ENCODE measurements at places on chromosomes 12 and 14.

GRCh38 chr12:71223139-71223538, 65.3 kb upstream of the TSPAN8 start:
- DNase-seq: no peak

- DNase-seq: no peak
These were observed 4.0 kb downstream of the STX2 start for GRCh38 chr12:130835011-130835410.

DNA sequence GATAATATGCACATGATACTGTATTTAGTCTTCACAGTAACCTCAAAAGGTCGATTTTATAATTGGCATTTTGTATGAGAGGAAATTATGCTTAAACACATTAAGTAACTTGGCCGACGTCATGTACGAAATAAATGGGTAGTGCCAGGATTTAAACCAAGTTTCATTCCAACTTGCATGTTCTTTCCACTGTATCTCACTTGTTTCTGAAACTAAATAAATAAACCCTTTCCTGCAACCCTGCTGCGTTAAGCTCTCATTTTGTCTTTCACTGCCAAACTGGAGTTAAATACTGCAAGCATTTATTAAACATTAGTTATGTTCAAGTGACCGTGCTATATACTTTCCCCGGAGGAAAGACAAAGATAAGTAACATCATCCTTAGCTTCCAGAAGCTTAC, 293.9 kb upstream of the PRKD1 start:
- DNase-seq: no peak

GRCh38 chr14:72532686-72533454, 361.0 kb downstream of the DPF3 start:
- no peak for DNase-seq

DNA sequence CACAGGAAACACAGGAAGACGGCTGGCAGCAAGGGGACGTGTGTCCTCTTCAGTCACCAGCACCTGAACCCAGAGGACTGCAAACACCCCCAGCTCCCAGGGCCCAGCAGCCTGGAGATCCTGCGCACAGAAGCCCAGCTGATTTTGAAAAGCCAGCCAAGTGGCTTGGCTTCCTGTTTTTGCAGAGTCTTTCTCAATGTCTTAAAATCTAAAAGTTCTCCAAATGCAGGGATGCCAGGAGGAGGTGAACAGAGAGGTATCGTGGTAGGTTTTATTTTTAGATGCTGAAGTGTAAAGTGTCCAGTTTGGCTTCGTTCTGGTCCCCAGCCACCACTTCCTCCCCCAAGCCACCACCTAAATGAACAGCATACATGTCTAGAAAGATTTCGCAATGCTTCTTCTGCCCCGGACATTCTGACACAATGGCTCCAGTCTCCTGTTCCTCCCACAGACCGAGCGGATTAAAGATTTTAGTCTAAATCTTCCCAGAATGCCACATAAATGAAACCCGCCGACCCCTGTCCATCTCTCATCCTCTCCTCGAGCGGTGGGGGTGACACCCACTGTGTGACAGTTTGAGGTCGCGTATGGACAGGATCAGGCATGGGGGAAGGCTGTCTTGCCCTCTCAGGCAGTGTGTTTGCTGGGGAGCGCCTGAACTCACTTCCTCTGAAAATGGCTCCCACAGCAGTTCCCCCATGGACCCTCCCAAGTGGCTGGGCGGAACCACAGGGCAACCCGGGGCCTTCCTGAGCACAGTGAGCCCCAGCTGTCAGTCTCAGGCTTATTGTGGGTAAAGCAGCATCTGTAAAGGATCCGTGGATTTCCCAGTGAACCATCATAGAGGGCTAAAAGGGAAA, 41.6 kb downstream of the ITPK1 start:
- no peak for DNase-seq

DNA sequence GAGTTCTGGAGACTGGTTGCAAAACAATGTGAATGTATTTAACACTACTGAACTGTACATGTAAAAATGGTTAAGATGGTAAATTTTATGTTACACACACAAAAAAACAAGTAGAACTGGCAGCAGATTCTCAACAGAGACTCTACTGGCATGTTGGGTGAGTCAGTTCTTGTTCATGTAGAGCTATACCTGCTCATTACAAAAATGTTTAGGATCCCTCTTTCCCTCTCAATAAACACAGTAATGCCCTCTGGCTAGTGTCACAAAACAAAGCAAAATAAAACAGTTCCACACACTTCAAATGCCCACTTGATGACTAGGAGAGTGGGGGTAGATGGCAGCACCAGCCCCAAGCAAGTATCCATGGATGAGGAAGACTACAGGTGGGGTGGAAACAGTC, 13.7 kb upstream of the ZNF740 start:
- no peak for DNase-seq

GRCh38 chr14:90536092-90536491, 139.3 kb downstream of the CALM1 start:
- DNase-seq: no peak

DNA sequence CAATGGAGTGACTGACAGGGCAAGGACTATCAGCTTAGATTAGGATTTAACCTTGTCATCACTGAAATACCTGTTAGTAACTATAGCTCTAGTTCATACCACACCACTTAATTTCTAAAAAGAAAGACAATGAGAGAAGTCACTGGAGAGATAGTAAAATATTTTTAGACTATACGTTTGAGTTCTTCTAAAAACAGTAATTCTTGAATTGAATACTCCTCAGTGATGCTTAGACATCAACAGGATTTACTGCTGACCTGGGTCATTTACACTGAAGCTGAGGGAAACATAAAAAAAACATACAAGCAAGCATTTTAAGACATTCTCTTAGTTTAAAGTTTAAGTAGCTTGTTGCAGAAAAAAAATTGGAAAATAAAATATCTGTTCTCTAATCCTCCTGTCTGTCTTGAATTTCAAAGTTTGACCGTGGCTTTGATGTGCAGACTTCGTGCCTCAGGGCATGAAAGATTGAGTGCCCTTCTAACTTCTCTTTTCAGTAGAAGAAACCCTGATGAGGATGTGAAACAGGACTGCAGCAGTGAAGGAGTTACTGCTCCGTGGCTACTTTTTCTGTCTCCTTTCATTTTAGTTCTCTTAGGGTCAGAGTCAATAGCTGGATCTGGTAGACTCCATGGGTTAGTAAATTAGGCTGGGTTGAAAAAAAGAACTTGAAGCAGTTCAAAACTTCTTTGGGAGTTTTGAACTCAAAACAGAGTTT, 172.2 kb downstream of the PTPRO start:
- DNase-seq: no peak

DNA sequence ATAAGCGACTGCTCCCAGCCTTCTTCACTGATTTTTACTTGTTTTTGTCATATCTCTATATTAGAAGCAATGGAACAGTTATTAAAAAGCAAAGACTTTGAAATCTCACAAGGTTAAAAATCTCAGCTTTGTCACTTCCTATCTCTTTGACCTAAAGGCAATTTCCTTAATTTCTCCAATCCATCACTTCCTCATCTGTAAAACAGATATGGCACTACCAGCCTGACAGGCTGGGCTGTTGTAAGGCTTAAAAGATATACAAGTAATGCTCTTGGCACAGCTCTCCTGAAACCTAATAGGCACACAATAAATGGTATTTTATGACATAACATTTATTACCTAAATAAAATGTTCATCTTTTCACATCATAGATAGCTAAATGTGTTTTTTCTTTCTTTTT, 25.6 kb downstream of the ATXN2 start:
- DNase-seq: no peak

- no peak for DNase-seq
These were observed 398.2 kb upstream of the PDE3A start for GRCh38 chr12:19970116-19970515.

- DNase-seq: no peak
These were observed 44.5 kb downstream of the TMPRSS12 start for GRCh38 chr12:50887191-50887590.

- DNase-seq: no peak
These were observed 135.2 kb downstream of the RERGL start for GRCh38 chr12:17954788-17955187.

DNA sequence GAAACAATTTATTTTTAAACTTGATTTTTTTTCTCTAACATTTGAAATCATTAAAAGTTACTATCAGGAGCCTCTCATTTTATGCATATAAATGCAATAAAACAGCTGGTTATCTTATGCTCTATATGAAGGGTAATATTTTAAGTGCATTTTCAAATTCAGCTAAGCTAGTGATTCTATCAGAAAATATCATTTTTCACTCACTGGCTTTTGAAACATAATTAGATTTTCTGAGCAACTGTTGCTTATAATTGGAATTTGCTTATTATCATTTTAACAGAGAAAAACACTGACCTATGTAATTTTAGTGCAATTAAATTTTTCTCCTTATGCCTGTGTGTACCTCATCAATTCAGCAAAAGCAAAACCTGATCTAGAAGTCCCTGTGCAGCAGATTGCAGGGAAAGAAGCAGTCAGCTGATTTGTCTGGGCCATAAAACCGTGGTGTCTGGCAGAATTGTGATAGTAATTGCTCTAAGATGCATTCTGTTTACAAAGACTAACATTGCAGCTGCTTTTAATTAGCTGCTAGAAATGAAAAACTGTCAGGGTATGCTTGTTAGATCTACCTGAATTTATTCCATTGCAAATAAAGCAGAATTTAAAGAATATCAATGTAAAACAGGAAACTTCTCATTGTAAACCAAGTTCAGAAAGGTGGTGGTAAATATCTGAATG, 75.0 kb downstream of the BICD1 start:
- DNase-seq: no peak

GRCh38 chr14:28773861-28774691, 7.5 kb downstream of the FOXG1 start:
- no peak for DNase-seq

DNA sequence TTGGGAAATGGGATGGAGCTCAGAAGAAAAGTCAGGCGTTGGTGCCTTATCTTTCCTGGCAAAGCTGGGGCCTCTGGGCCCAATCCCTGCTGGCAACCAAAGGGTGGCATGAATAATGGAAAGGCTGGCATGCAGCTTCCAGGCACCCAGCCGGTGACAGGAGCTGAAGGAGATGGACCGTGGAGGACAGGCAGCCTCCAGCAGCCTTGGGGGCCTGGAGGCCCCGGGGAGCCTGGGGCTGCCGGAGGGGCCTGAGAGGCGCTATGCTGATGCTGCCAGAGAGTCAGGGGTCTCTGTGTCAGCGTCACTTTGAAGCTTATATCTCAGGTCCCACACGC, 38.2 kb upstream of the EML1 start:
- DNase-seq: no peak

DNA sequence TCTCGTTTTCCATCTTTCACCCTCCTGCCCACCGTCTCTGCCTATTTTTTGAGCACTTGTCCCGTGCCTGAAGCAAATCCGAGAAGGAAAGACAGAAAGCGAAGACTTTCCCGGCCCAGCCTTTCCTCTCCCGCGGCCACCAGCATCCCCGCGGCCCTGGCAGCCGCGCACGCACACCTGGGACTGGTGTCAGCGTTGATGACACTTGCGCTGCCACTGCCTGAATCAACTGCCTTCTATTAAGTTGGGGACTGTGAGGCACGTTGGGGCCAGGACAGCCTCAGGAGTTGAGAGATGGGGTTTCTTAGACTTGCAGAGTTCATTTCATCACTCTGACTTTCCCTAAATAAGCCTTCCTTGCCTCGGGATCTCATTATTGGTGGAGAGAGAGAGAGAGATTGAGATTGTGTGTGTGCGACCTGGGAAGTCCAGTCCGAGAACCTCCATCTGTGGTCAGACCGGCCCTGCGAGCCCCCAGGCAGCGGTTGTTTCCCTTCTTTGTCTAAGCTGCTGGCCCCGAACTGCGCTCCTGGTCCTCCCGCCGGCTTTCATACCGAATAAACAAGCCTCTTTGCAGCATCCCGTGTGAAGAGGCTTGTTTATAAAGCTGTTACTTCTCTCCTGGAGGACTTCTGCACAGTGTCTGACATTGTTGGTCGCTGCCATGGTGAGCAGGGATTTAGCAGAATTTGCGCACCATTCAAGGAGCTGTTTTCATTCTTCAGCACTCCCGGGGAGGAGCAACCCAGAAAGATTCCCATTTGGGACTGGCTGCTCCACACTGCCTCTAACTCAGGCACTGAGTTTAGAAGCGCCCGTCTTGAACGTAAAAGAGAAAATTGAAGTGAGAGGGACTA, 1.5 kb downstream of the PDZRN4 start:
- DNase-seq: no peak

GRCh38 chr12:28698553-28698952, 450.5 kb upstream of the FAR2 start:
- no peak for DNase-seq

DNA sequence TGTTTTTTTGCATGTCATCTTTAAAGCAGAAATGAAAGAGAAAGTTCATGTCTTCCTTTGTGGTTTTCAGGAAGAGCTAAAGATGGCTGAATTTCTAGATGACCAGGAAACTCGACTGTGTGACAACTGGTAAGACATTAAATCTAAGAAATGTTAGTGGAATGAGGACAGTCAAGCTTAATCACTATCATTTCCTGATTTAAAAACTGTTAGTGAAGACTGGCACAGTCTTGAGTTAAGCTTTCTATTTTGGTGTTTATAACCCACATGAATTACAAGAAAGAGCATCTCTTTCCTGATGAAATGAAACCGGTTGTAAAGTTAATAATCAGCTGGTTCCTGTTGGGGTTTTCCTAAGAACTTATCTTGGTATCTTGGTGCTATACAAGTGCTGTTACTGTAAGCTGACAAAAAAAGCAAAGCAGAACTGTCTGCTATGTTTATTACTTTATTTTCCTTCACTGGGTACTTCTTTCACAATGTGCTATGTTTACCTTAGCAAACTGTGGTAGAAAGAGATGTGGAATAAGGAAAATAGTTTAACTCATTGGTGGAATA, 5.2 kb downstream of the TRAFD1 start:
- peak; percentile 64 for DNase-seq

GRCh38 chr12:92927055-92927435, 2.0 kb downstream of the EEA1 start:
- DNase-seq: peak; percentile 13

DNA sequence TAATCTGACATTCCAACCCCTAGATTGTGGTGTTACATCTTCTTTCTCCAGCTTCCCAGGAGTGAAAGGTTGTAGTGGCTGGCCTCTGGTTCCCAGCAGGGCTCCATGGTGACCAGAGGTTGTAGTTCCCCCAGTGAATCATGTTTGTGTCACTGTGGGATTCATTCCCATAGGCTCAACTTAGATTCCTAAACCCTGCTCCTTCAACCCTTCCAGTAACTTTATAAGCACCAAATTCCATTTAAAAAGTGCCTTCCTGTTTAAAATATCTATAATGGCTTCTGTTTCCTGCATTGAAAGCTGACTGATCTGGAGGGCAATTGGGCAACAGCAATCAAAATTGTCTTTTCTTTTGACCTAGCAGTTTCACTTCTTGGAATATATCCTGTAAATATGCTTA, 40.5 kb upstream of the TBC1D15 start:
- DNase-seq: no peak
